NCI-H187 (cell line): ENCODE measurements at places on chromosomes 2 and 18.

GRCh38 chr2:72137498-72138010 lies 10.1 kb downstream of the CYP26B1 start:
- no peak for DNase-seq

DNA sequence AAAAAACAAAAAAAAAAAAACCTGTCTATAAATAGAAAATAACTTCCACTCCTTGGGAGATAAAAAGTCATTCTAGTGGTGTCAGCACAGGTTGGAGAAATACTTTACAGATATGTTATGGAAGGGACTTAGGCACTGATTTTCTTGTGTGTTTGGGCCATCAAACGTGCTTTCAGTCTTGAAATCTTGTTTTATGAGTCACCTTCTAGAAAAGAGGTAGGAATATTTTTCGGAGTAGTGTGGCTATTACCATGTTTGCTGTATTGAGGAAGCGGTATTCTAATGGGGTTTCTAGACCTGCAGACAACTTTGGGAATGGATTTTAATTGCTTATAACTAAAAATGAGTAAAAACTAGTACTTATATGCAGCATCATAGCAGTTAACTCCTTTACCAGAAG lies 12.0 kb downstream of the HNMT start:
- no peak for DNase-seq

DNA sequence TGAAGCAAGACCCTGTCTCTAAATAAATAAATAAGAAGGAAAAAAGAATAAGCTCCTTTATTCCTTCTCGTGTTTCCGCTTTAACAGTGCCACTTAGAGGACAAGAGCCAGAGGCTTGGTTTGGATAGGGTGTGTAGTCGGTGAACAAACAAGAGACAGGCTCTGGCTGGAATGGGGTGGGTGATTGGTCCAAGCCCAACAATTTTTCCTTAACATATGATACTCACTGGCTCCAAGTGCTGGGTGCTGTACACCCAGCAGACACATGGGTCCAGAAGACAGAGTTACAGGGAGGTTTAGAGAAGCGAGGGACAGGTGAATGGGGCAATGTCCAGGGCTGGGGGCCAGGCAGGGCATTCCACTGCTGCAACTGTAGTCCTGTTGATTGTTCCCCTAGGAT lies 77.8 kb downstream of the NCAPH start:
- no peak for DNase-seq

GRCh38 chr18:39635192-39635591 lies 2069.6 kb upstream of the CELF4 start:
- no peak for DNase-seq

DNA sequence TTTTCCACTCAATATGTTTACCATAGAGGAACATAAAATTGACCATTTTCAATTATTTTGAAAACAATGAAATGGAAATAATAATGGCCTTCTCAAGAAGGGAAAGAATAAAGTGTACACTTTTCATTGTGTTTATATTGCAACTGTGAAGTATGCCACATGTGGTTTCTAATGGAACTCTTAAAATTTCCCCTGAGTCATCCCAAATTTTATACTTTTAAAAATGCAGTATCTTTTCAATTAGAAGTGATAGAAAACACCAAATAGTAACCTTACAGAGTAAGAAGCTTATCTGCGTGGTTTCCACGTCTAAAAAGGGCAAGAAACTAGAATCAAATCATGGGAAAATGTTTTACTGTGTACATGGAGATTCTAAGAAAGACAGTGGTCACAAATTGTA lies 70.0 kb downstream of the SCG2 start:
- no peak for DNase-seq

GRCh38 chr2:119897736-119898395 lies 115.0 kb upstream of the EPB41L5 start:
- DNase-seq: no peak

DNA sequence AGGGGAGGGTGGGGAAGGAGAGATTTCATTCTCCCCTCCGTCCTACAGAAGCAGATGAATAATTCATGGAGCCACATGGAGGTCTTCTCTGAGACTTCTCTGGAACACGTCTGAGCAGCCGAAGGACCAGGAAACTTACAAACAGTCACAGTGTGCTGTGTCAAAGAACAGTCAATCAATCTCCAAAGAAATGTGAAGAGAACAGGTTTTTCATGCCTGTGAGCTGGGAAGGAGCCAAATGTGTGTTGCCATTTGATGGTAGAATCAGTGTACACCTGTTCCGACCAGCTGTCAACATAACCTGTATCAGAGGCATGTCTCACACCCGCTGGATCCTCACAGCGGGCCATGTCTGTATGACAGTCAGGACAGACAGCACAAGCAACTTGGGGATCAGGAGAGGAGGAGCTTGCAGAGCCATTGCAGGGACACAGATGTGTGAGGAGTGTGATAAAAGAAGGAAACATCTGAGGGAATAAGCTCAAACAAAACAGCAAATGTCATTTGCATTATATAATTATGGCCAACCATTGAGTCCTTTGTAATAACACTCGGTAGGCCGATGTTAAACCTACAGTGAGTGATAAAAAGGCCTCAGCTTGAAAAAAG lies 298.5 kb downstream of the EN1 start:
- DNase-seq: no peak

DNA sequence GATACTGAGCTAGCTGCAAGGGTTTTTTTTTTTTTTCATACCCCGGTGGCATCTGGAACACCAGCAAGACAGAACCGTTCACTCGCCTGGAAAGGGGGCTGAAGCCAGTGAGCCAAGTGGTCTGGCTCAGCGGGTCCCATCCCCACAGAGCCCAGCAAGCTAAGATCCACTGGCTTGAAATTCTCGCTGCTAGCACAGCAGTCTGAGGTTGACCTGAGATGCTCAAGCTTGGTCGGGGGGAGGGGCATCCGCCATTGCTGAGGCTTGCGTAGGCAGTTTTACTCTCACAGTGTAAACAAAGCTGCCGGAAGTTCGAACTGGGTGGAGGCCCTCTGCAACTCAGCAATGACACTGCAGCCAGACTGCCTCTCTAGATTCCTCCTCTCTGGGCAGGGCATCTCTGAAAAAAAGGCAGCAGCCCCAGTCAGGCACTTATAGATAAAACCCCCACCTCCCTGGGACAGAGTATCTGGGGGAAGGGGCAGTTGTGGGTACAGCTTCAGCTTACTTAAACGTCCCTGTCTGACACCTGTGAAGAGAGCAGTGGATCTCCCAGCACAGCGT lies 5.1 kb upstream of the MIB1 start:
- no peak for DNase-seq

DNA sequence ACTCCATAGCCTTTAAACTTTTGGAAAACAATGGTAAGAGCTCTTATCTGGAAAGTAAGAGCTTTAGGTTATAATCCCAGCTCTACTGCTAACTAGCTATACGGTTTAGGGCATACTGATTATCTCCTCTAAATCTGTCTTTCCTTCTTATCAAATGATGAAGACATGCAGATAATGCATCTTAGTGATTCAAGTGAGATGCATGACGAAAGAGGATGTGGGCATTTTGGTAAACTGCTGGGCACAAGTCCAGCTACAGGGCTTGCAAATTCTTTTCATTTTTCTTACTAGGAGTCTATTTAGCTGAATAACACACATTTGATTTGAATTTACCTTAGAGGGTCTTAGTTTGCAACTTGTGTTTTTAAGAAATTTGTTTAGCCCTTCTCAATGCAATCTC lies 1604.8 kb upstream of the ZEB2 start:
- DNase-seq: no peak

GRCh38 chr2:120953066-120953756 lies 217.5 kb downstream of the GLI2 start:
- DNase-seq: no peak

- no peak for DNase-seq
These were observed 9.3 kb downstream of the CHCHD5 start for GRCh38 chr2:112593736-112594135.

- DNase-seq: no peak
These were observed 181.3 kb downstream of the CTIF start for GRCh38 chr18:48719974-48720654.
